Activated naive CD4-positive, alpha-beta T cell treated with anti-CD3 and anti-CD28 coated beads, Interleukin-2, amount 50 U/mL, for 16 hours (primary cell): ENCODE measurements at places on chromosomes 16 and 17.
A peak's percentile ranks its signal among the peaks of the same experiment; 100 is the strongest.

DNA sequence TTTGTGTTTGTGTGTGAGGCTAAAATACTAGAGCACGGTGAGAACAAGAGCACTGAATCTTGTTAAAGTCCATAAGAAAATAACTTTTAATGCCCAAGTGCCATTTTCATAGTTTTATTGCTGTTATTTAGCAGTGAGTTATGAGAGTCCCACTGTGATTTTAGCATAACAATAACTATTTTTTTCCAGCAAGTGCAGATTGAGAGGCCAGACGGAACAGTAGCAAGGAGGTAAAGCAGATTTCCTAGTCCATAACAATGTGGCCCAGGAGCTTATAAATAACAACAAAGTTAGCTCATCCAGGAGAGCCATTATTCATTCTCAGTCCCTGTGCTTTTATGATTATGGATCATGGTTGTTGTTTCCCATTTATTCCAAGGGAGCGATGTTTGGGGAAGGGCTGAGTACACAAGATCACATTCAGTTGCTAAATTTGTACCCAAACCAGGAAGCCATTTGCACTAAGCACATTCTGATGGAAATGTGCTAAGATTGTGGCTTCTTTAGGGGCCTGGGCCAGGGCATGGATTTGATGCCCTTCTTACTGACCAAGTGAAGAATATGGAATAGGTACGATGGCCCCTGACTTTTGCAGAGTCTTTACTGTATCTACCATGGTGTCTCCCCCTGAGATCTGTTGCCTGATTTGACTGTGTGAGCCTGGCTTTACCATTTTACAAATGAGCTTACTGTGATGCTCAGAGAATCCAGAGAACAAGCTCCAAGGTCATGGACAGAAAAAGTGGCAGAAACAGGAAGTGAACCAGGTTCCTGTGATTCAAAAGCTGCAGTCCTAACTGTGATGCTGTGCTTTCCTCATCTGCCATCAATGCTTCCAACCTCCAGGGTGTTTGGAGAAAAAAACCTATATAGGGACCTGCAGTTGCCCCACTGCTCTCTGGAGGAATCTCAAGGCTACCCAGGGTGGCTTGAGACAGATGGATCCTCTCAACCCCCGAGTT lies 204.7 kb upstream of the HSBP1 start:
- DNase-seq, result no peak

DNA sequence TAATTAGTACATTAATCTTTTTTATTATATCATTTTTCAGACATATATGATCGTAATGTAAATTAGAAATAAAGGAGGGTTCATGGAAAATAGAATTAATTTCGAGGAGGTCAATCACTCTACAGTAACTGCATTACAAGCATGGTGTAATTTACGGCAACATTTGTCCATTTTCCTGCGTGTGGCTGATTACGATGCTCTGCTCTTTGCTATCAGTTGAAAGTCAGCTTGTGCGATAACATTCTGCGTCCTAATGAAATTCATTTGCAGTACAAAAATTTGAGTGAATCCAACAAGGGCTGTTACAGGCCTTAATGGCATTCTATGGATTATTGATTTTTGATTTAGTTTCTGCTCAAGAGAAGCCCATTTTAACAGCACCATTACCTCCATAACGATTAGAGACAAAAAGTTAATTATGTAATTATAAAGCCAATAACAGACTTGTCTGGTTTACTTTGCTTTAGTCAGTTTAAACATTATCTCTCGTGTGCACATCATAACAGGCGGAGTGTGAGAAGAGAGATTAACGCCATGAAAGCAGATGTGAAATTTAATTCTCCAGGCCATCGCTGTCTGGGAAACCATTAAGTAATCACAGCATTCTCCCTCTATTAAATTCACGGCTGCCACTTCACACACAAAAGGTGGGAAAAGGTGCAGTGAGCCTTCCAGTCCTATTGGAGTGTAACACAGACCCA lies 256.4 kb upstream of the IRX3 start:
- DNase-seq, result no peak

DNA sequence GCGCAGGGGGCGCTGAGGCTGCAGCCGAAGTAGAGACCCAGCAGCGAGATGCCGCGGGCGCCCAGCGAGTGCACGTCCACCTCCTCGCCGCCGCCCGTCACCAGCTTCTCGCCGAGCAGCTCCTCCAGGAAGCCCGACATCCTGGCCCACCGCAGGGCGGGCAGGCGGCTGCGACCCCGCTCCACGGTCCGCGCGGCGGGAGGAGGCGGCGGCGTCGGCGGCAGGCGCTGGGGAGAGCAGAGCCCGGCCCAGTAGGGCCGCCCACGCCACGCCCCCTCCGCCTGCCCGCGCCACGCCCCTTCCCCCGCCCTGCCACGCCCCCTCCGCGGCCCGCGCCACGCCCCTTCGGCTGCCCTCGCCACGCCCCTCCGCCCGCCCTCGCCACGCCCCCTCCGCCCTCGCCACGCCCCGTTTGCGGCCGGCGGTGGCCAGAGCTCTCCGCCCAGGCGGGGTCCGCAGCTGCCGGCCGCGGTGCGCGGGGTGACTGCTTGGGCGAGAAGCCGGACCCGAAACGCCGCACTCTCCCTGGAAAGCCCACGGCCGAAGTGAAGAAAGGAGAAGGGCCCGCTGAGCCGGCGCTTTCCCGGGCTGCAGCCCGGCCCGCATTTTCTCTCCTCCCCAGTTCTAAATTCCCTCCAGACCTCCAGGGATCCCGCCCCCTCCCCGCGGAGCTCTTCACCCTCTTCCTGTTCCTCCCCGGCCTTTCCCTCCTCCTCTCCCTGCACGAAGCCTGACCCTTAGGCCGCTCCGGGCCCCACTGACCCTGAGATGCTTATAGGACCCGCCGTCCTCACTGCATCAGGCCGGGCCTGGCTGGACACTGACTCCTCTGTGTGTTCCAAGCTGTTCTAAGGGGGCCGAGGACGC lies at the start of gene NXN:
TSS of gene NXN (minus strand) at position 238 of the 867 bp plus-strand sequence.
- peak; percentile 82 for DNase-seq

GRCh38 chr16:10688291-10688690 lies 6.4 kb downstream of the TEKT5 start:
- DNase-seq, result no peak

GRCh38 chr16:77584205-77584859 lies 138.0 kb upstream of the NUDT7 start:
- DNase-seq, result peak; percentile 42

DNA sequence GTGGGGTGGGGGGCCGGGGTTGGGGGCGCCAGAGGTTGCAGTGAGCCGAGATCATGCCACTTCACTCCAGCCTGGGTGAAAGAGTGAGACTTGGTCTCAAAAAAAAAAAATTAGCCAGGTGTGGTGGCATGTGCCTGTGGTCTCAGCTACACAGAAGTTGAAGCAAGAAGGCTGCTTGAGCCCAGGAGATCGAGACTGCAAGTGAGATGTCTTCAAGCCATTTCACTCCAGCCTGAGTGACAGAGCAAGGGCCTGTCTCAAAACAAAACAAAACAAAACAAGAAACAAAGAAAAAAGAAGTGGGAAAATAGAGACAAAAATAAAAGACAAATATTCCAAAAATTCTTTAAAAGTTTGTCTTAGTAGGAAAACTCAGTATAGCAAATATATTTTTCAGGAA lies 135.1 kb upstream of the CORO6 start:
- DNase-seq, result no peak

DNA sequence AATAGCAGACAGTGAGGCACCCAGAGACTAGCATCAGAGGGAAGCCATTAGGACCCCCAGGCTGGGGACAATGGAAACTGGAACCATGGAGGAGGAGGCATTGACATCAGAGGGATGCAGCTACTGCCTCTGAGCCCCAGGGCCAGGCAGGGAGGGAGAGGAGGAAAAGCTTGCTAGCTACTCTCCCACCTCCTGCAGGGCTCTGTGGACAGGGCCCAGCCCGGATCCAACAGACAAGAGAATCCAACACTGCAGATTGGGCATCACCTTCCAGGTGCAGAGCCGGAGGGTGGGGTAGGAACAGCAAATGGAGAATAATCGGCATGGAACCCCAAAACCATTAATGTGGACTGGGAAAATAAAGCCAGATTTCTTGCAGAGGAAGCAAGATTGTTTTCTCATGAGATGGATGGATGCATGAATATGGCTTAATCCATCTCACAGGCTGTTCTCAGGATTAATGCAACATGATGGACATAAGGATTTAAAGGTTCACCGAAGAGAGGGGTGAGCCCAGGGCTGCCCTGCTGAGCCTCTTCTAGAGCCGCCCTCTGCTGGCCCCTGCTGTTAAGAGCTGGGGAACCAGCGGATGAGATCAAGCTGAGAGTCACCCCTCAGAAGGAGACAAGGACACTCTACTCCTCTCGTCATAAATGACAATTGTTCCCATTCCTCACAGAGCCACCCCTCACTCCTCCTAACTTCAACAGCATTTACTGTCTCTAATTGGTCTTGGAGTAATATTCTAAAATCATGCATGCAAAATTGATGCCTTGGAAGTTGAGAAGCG lies 48.8 kb downstream of the DNAH3 start:
- DNase-seq, result peak; percentile 22

GRCh38 chr17:8489841-8490240 lies 54.2 kb downstream of the NDEL1 start:
- DNase-seq, result no peak

GRCh38 chr17:59418732-59419166 lies 87.3 kb downstream of the YPEL2 start:
- no peak for DNase-seq

DNA sequence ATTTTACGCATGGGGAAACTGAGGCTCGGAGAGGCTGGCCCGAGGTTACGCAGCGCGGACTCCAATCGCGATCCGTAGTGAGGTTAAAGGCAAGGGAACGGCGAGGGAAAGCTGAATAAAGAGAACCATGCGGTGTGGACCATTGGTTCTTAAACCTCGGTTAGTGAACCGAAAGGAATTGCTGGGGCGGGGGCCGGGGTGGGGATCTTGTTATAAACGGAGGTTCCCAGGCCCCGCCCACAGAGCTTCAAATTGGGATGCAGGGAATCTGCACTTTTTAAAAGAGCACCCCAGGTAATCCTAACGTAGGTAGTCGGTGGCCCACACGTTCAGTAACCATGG lies 524 bp downstream of the IQCK start:
- no peak for DNase-seq

DNA sequence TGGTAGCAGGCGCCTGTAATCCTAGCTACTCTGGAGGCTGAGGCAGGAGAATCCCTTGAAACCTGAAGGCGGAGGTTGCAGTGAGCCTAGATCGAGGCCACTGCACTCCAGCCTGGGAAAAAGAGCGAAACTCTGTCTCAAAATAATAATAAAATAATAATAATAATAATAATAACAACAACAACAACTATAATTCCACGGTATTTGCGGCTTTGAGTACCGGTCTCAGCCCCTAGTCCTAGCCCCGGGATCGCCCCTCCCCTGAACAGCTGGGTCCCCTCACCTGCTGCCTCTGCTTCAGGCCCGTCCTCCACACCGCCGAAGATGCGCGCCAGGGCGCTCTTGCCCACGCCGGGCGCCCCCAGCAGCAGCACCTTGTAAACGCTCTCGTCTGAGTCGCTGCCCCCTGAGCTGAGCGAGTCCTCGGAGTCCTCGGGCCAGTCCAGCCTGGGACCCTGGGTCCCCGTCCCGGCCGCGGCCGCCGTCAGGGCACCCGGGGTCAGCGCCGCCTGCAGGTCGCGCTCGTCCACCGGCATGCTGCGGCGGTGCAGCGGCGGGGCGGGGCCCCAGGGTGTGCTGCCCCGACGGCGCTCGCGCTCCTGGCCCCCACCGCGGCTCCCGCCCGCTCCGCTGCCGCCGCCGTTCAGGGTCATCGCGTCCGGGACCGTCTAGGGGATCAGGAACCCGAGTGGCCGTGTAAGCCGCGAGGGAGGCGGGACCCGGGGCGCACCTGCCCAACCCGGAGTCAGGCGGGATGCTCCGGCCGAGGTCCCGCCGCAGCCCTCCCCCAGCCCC lies 611 bp downstream of the RRAD start:
- DNase-seq, result peak; percentile 38

DNA sequence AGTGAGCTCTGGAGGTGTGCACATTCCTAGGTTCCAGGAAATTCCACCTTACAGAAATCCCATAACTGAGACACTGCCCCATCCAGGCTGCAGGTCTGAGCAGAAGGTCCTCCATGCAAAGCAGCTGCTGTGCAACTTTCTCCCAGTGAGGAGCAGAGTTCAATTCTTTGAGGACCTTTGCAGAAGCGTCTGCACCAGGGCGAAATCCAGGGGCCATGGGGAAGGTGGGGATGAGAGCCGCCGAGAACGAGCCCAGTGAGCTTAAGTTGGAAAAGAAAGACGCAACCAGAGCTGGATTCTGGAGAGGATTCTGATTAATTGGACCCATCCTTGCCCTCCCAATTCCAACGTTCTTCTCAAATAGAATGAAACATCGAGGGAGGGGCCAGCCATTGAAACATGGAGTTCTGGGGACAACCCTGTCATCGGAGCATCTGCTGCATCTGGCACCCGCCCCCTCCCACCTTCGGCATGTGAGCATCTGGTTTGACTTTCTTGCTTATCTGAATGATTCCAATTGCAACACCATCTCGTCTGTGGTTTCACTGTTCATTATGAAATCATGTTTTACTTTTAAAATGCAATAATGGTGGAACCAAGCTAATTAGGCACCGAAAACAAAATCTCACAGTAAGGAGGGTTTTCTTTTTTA lies 190.6 kb upstream of the FOXF1 start:
- no peak for DNase-seq

- no peak for DNase-seq
These were observed 4.9 kb downstream of the CACNA1H start for GRCh38 chr16:1157639-1158455.

DNA sequence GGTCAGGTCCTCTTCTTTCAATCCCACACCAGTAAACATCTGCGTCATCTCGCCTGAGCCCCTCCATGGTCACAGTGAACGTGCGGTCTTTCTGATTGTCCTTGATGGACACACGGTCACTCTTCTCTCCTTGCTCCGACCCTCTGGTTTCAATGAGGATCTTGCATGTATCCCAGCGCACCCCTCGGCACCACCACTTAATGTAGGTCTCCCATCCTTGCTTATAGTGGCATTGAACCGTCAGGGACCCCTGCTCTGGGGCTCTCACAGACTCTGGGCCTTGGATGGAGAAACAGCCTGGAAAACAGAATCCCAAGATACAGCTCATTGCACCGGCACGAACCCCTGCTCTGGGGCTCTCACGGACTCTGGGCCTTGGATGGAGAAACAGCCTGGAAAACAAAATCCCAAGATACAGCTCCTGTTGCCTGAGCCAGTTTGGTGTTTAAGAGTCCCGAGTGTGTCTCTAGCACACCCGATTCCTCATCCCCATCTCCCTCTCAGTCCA lies 5.4 kb downstream of the CD300LB start:
- no peak for DNase-seq

GRCh38 chr16:48999044-48999443 lies 282.6 kb downstream of the CBLN1 start:
- no peak for DNase-seq

DNA sequence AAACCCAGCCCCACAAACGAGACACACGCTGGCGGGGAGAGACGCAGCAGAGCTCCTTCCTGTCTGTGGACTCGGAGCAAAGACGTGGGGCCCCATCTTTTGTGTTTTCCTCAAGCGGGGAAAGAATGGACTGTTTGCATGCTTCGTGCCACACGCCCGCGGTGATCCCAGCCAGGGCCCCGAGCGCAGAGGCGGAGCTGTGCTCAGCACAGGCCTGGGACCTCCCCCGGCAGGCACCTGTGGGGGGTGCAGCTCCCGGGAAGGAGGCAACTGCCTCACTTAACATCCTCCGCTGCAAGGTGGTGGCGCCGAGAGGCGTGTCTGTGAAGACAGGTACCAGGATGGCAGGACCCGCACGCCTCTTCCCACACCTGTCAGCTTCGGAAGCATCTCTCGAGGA lies 19.1 kb downstream of the TRARG1 start:
- DNase-seq, result peak; percentile 68
